ENCODE measurements at places on chromosomes 16 and 17.

DNA sequence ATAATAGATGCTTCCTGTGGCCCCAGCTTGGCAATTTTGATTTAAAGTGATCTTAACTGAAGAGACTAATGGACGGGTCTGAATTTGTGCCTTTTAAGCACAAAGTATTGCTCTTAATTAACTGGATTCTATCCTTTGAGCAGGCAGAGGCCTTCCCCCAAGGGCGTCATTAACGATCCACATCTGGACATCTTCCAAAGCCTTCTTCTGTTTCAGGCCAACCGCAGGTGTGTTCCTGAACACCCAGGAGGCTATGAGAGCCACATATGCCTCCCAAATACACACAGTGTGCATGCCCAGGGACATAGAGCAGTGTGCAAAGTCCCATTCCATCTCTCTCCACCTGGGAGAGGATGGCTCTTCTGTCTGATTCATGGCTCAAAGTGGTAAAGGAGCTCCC is 42.3 kb downstream of the MAPT start:
- DNase-seq, result no peak

DNA sequence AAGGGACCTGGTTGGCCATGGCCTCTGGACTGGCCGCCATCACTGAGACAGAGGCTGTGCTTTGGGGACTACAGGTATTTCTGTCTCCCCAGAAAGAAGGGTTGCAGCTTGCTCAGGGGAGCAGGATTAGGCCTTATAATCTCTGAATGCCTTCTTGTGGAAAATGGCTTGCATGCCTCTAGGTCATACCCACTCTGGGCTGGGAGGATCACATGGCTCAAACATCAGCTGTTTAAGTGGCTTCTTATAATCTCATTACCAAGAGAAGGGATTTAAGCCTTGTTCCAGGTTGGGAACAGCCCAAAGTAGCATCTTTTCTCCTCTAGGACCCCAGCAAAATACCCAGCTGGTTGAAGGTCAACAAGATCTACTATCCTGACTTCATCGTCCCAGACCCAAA is 19.1 kb downstream of the LIG3 start:
- no peak for DNase-seq

DNA sequence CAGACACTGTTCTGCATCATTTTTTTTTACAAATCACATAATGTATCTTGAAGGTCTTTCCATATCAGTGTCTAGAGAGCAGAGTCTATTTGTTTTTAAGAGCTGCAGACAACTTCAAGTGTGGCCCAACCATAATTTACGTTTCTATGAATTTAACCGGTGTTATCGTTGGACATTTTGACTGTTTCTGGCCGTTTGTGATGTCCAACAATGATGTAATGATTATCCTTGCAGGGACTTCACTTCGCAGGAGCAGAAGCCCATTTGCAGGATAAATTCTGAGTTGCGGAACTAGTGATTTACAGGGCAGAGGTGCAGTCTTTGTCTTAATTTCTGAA is 26.9 kb upstream of the HLF start:
- DNase-seq, result no peak

- no peak for DNase-seq
Observed at GRCh38 chr16:30875871-30876801, 17.7 kb downstream of the BCL7C start.

- no peak for DNase-seq
Observed at GRCh38 chr17:55830699-55831471, 80.0 kb downstream of the PCTP start.

DNA sequence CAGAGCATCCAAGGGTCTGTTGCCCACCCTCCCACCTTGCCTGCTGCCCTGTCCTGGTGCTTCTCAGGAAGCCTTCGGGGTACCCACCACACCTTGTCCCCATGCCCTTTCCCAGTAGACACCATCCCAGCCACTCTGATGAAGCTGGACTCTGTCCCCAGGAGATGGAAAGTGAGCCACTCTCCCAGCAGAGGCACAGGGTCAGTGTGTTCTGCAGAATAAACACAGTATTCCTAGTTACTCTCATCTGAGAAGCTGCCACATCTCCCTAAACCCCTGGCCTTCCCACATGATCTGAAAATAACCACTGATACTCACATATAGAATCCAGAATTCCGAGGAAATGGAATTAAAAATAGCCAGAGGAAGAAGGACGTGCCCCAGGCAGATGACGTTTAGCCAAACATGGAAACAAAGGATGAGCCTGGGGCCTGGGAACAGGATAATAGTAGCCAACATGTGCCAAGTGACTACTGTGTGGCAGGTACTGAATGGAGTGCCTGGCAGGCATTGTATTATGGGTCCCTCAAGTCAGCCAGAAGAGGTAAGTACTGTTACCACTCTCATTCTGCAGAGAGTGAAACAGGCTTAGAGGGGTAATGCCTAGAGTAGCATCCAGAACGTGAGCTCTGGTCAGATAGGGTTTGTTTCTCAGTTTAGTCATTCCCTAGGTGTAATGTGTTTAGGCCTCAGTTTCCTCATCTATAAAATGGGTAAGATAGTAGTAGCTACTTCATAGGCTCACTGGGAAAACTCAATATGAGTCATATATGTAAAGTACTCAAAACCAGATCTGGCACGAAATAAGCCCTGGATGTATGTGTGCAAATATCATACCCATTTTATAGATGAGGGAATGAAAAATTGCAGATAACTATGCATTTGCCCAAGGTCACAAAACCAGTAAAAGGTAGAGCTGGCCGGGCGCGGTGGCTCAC is 20.8 kb upstream of the PEMT start:
- no peak for DNase-seq

- DNase-seq, result no peak
Observed at GRCh38 chr17:28960256-28961061, 9.1 kb upstream of the PHF12 start.

- DNase-seq, result no peak
Observed at GRCh38 chr17:77180503-77181357, 40.0 kb downstream of the SEC14L1 start.

DNA sequence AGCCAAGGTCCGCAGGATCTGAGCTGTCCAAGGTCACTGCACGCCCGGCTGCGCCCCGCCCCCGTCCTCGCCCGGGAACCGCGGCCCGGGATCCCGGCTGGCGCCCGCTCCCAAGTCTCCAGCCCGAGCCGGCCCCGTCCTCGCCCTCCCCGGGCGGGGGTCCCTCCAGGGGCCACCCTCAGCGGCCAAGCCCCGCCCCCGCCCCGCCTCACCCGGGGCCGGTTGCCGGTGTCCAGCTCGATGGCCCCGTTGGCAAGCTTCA is 216 bp downstream of the VPS9D1 start:
- DNase-seq, result peak; percentile 37

GRCh38 chr17:29176558-29177351 is 3.4 kb downstream of the MYO18A start:
- peak; percentile 84 for DNase-seq

GRCh38 chr16:27181019-27181790 is 22.1 kb upstream of the KDM8 start:
- DNase-seq, result no peak

GRCh38 chr17:2218426-2218825 is 85.2 kb downstream of the SMG6 start:
- DNase-seq, result no peak

GRCh38 chr17:75783069-75783783 is 1.4 kb upstream of the UNK start:
- DNase-seq, result peak; percentile 75

Data from LoVo (cell line).